Left lung (tissue), 14 donors: ENCODE measurements at places on chromosomes 1 and 21. TPM values are rescaled to one million over a fixed set of nuclear protein-coding genes. Genes with fewer than 3 reads are reported as not detected.

DNA sequence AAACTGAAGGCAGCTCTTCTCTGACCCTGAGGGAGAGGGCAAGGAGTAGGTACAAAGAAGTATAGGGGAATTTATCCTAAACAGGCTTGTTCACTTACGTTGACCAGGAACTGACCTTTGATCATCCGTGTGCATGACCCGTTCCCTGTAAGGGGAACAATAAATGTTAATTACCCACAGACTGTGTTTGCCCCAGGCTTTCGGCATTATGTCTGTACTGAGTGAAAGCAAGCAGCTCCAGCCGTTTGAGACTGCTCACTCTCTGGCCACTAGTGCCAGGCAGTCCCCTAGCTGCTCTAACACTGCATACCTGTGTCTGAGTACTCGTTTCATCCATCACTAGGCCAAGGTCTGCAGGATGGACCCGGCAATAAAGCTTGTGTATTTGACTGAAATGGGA, 1365.3 kb downstream of the NCAM2 start:
- DNase-seq, result no peak

GRCh38 chr1:29628190-29628589, 391.9 kb downstream of the PTPRU start:
- no peak for DNase-seq

AMY1C gene
- polyA plus RNA-seq, result 3.9 TPM

KDF1 gene
- polyA plus RNA-seq, result 7.9 TPM

- DNase-seq, result no peak
These were observed 14.8 kb downstream of the LYST start for GRCh38 chr1:235851939-235852338.

SYPL2 gene
- polyA plus RNA-seq, result 0.14 TPM

A3GALT2 gene
- not detected for polyA plus RNA-seq

DNA sequence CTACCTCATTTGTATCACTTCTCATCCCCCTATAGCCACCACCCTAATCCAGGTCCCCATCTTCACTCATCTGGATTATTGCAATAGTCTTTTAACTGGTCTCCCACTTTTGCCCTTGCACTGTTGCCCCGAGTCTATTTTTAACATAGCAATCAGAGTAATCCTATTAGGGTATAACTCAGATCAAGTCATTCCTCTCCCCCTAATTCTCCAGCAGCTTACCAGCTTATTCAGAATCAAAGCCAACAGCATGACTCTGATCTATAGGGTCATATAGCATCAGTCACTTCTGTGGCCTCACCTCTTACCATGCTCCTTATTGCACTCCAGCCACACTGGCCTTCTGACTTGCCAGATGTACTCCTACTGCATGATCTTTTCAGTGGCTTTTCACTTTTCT, 140.7 kb downstream of the PAPPA2 start:
- no peak for DNase-seq

GRIK3 gene
- 0.69 TPM for polyA plus RNA-seq

CD160 gene
- polyA plus RNA-seq, result 2.2 TPM

FNBP1L gene
- 126 TPM for polyA plus RNA-seq

UMODL1 gene
- polyA plus RNA-seq, result 0.14 TPM

GRCh38 chr21:44347911-44348451, 5.4 kb upstream of the TRPM2 start:
- DNase-seq, result peak; percentile 80

DNA sequence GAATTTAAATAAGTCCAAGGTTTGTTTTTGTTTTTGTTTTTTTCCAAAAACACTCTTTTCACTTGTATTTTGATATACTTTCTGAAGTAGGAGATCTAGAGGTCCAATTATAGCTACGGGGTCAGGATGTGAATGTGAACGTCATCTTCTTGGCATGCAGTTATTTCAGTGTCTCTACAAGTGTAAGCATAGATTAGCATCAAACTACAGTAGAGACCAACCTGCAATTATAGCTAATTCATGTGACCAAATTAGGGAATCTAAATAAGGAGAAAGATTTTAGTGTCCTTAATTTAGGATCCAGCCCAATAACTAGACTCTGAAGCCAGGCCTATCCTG, 107.3 kb upstream of the PALMD start:
- DNase-seq, result no peak

GRCh38 chr1:50416553-50417453, 6.4 kb downstream of the DMRTA2 start:
- no peak for DNase-seq

DNA sequence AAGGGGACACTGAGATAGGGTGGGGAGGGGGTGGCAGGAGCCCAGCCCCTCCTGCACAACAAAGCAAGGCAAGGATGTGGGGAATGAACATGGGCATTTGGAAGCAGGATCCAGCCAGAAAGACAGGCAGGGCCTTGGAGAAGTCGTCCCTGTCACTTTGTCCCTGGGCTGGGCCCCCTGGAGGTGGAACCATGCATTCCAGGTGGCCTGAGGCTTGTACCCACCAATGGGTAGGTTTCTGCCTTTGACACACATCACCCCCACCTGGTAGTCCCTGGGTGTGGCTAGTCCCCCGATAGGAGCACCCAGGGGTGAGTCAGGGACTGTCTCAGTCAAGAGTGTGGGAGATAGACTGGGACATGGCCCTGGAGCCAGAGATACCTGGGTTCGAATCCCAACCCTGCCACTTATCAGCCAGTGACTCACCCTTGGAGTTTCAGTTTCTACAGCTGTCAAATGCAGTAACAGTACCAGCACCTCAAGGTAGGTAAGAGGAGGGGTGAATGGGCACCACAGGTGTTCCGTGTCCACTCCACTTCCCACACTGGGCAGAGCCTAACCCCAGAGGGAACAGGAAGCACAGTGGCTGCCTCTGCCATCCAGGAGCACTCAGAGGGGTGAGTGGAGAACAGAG, 10.0 kb downstream of the PLA2G2D start:
- no peak for DNase-seq

GRCh38 chr21:25647647-25648046, 8.6 kb downstream of the JAM2 start:
- no peak for DNase-seq

GRCh38 chr1:190904091-190904695, 426.5 kb upstream of the BRINP3 start:
- no peak for DNase-seq

- peak; percentile 22 for DNase-seq
These were observed 95.6 kb downstream of the ZNF281 start for GRCh38 chr1:200314085-200314750.

GRCh38 chr1:101089613-101090338, 64.2 kb upstream of the DPH5 start:
- no peak for DNase-seq

VSIG8 gene
- polyA plus RNA-seq, result not detected

GRCh38 chr1:185676969-185677368, 57.2 kb upstream of the HMCN1 start:
- DNase-seq, result no peak

WNT3A gene
- polyA plus RNA-seq, result not detected

GRCh38 chr1:111540928-111541327, 37.5 kb upstream of the ADORA3 start:
- DNase-seq, result no peak

CA14 gene
- polyA plus RNA-seq, result 4.6 TPM

DNA sequence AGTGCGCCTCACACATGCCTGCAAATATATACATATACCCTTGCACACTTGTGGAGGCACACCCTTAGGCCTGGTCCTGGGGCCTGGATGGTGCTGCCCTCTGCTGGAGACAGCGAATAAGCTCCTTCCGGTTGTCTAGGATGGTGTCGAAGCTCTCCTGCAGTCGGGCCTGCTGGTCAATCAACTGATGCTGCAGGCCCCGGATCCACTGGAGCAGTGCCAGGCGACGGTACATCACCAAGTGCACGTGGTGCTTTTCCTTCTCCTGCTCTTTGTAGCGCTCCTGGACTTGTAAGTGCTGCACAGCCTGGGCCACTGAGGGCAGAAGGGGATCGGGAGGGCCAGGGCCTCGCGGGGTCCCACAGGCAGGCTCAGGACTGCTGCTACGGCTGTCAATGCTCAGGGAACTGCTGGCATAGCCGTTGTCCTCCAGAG, 3.1 kb downstream of the C1orf216 start:
- DNase-seq, result no peak

DNA sequence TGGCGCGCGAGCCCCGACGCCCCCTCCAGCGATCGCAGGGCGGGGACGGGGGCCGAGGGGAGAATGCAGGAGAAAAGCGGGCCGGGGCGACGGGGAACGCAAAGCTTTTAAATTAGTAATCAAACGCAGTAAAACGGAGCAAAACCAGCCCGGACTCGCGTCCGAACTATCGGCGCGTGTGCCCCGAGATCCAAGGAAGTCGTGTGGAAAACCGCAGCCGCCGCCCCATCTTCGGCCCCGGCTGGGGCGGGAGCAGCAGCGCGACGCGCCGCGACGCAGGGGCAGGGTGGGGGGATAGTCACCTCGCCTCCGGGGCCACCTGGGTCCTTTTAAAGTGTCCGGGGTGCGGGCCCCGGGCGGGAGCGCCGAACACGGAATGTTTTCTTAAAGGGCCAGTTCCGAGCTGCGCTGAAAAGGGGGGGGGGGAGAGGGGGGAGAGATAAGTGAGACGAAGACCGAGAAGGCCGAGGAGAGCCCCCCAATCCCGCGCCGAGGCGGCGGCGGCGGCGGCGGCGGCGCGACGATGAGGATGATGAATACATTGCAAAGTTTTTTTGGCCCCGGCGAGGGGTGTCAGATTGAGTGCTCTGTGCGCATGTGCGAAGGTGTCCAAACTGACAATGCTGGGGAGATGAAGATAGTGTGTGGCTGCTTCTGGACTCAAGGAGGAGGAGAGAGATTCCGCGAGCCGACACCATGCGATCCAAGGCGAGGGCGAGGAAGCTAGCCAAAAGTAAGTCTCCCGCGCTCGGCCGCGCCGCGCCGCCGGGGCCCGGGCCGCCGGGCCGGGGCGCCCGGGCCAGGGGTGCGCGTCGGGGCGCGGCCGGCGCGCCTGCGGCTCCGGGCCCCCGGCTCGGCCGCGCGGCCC, at the start of gene PRDM16:
PRDM16 (plus strand) TSS at position 640 of the 868 bp plus-strand sequence; CDS start at position 697, 57 bp downstream.
- peak; percentile 78 for DNase-seq

EIF2D gene
- polyA plus RNA-seq, result 87.2 TPM

DNA sequence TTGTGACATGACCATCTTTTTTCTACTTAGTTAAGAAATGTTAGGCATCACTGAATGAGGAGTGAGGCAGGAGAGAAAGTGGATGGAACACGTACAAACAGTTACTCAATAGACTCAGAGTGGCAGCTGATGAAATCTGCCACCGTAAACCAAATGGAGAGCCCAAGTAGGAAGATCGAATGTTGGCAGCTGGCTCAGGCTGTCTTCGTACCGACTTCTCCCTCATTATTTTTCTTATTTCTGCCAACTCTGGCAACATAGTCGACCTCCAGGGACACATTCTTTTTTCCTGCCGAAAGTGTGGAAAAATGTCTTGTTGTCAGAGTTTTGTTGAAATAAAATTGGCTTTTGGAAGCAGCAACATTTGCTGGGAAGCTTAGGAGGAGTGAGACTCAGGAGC, 143.3 kb downstream of the GREM2 start:
- peak; percentile 16 for DNase-seq

FCAMR gene
- not detected for polyA plus RNA-seq

DNA sequence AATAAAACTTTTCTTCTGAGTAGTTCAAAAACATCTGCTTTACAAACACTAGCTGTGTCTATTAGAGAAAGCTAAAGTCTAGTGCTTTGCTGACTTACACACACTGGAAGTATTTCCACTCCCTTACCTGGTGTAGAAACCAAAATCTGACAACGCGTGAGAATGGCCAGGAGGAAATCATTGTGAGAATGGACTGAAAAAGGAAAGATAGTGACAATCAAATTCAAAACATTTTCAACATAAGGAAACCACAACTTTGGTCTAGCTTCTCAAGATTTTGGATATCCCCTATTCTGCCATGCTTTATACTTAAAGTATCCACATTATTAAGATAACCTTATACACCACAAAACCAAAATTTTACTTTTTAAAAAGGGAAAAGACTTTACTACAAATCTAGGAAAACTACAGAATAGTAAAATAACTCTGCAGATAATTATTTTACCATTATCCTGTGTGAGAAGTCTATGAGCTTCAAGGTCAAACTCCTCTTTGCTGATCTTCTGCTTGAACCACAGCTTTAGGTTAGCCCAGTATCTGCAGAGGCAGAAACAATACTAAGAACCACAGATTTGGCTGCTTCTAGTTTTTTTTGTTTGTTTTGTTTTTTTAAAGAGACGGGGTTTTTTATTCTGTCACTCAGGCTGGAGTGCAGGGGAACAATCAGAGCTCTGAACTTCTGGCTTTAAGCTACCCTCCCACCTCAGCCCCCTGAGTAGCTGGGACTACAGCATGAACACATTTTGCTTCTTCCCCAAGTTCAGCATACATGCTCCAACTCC, 6.6 kb downstream of the TADA1 start:
- no peak for DNase-seq

- DNase-seq, result no peak
These were observed 44.9 kb downstream of the PLA2G4A start for GRCh38 chr1:186873687-186874086.

GRCh38 chr1:3714814-3715213, 37.4 kb upstream of the CCDC27 start:
- no peak for DNase-seq

DNA sequence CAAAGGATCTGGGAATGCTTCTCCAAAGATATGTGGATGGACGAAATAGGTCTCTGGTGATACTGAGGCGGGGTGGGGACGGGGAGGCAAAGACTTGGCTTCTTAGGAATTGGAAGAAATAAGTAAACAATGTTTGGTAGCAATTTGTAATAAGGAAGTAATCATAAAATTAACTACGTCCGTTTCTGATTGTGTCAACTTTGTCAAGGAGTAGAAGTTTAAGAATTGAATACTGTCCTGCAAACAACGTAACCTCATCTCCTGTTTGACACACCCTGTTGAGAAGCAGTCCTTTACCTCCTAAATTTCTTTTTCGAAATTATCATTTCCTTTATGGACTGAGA, 471 bp downstream of the POLR3C start:
- no peak for DNase-seq

DNA sequence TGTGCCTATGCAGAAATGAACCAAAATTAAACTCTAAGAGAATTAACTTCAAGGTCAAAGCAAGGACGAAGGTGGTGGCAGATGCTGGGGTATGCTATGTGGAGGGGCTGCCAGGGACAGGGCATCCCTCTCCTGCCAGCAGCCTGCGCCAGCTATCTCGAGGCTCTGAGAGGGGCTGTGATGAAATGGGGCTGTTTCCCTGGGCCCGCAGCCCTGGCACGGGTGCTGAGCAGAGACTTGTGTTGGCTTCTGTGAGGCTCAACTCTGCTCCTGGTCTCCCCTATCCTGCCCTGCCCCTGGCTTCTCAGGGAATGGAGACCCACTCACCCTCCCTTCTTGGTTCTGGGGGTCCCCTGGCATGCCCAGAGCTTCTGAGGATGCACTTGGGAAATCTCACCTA, 41.9 kb upstream of the TIAM1 start:
- DNase-seq, result no peak

GRCh38 chr1:24319312-24319863, at the start of gene GRHL3:
GRHL3 (plus strand) TSS chr1:24319357; CDS start chr1:24319552, 195 bp downstream.
- no peak for DNase-seq

CELA3B gene
- polyA plus RNA-seq, result 0.71 TPM
